ENCODE measurements at places on chromosomes 6 and 20. TPM values are rescaled to one million over a fixed set of nuclear protein-coding genes. Genes with fewer than 3 reads are reported as not detected.

Gene RFX6
- not detected for total RNA-seq

DNA sequence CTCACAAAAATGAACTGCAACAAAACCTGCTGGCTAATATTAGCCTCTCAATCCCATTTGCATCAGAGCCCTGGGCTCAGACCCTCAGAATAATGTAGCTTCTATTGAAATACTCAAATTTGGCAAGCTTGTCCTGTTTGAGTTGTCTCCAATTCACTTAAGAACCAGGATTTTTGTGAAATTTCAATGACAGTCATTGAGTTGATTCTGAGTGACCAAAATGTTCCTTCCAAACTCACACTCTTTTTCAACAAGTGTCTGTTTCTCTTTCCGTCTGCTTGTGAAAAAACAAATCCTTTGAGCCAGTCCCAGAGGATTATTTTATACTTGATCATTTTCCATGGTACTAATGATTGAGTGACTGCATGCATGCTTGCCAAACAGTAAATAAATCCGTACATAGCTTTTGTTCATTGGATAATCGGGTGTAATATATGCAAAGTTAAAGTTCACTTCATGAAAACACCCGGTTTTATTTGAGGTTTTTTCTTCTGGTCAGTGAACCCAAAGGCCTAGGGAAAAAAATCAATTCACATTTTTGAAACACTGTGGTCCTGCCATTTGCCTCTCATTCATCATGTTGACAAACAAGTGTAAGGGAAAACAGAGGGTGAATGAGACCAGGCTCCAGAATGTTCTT is 16.4 kb upstream of the SLC22A2 start:
- DNase-seq = no peak

Gene LSM14B
- total RNA-seq = 48.3 TPM

Gene GMNN
- 10.8 TPM for total RNA-seq

- DNase-seq = no peak
Observed at GRCh38 chr6:148596891-148597455, 149.9 kb upstream of the UST start.

GRCh38 chr6:138856654-138857053 is 60.8 kb downstream of the ECT2L start:
- no peak for DNase-seq

- no peak for DNase-seq
Observed at GRCh38 chr20:60352017-60352416, 393.8 kb downstream of the CDH26 start.

Gene SYCP2L
- 0.37 TPM for total RNA-seq

GRCh38 chr6:16639684-16640480 is 121.4 kb downstream of the ATXN1 start:
- DNase-seq = no peak
